ENCODE measurements at places on chromosomes 7 and 10.

GRCh38 chr10:73967022-73967429, 30.9 kb upstream of the VCL start:
- no peak for DNase-seq

GRCh38 chr10:96585736-96586418, 935 bp downstream of the TM9SF3 start:
- peak; percentile 33 for DNase-seq

DNA sequence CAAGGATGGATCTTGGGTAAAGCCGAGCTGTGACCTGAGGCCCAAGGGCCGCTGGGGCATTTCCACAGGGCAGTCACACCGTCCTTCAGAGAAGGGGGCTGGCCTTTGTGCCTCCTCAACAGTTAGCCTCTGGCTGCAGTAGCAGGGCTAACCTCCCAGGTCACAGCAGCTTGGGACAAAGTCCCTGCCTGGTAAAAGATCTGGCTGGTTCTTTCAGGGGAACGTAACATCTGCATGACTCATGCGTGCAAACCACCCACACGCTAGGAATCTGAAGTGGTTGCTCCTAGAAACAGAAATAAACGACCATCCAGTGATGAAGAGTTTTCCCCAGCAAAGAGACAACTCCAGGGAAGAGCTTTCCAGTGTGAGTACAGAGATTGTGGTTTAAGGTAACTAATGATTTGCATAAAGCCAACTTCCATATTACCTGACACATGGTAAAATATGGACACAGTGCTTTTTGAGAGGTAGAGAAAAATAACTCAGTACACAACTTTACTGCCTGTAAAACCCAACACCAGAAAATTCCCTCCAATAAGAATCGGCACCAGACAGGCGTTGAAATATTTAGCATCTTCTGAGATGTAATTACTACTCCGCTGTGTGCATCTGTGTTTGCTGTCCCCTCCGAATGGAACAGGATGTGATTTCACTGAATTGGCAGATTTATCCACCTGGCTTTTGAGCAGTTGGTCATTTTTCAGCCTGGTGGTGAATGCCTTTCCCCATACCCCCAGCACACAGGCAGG, 84.9 kb upstream of the ADRB1 start:
- DNase-seq, result no peak

DNA sequence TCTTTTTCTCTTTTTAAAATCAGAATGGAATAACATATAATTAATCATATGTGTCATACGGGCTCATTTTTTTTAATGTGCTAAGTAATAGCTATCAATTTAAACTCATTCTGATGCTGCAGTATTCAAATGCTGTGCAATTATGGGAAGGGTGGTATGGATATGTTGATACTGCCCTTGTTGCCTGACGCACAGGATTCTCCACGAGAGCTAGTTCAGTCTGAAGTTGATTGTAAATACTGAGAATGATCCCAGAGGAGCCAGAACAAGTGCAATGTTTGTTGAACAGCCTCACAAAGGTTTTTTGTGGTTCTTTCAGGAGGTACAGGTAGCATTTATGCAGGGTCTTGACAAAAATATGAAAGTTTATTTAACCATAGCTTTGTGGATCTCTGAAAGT, 13.4 kb downstream of the NPY start:
- DNase-seq, result no peak

- no peak for DNase-seq
These were observed 43.5 kb downstream of the MTPN start for GRCh38 chr7:135933509-135934188.

- no peak for DNase-seq
These were observed 1118.6 kb downstream of the SORCS3 start for GRCh38 chr10:105759669-105760068.

GRCh38 chr10:102675666-102676533, 31.6 kb downstream of the TRIM8 start:
- no peak for DNase-seq

GRCh38 chr7:73809467-73809951, 21.3 kb upstream of the CLDN4 start:
- no peak for DNase-seq

DNA sequence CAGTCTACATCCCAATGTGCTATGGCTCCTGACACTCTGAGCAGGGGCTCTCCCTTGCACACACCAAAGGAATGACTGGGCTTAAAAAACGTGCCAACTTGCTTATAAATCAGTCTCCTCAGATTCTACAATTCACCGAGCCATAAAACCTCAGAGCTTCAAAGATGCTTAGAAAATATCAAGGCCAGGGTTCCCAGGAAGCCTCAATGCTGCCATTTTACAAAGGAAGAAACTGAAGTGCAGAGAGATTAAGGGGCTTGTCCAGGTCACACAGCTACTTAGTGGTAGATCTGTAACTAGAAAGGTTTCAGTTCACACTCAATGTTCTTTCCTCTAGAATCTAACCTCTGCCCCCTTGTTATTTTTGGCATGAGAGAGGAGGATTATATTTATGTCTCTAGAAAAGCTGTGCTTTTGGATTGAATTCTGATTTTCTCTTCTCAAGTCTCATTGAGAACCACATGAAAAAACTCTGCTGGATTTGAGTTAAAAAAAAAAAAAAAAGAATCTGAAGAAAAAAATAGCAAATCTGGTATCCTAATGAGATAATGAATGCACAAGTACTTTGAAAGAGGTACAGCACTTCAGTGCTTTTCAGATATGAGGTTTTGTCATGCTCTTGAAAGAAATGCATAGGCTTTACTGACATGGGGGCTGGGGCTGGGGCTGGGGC, 22.3 kb upstream of the TSPAN33 start:
- no peak for DNase-seq

GRCh38 chr10:101892782-101893391, 49.3 kb upstream of the KCNIP2 start:
- DNase-seq, result no peak

GRCh38 chr10:14660831-14661230, 113.9 kb downstream of the FAM107B start:
- DNase-seq, result no peak

DNA sequence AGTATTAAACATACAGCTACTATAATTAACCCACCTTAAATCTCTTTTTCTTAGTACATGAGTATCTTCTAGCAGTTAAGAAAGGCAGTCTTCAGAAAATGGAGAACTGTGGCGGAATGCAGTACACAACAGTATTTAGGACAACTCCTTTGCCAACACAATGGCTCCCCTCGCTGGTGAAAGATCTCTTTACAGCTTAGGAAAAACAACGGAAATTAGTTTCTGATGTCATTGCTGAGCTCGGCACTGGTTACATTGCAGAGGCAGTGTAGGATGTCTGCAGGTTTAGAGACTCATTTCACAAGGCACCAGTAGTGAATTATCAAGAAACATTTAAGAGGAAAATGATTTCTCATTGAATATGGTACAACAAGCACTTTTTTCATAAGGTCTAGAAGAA, 43.4 kb downstream of the GLRX3 start:
- no peak for DNase-seq

DNA sequence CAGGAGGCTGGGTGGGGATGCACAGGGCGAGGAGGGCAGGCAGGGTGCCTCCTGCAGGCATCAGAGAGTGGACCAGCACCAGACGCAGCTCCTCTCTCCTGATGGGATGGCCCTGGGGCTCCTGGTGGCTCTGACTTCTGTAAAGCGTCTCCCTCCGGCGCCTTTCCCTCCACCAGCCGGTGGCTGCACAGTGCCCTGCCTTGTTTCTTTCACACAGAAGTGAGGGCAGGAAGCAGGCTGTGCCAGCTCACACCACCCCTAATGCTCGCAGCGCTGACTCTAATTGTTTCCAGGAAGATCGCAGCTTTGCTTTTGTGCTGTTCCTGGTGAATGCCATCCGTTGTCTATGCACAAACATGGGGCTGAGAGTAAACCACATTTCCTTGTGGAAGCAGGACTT, 152.3 kb upstream of the LANCL2 start:
- no peak for DNase-seq

DNA sequence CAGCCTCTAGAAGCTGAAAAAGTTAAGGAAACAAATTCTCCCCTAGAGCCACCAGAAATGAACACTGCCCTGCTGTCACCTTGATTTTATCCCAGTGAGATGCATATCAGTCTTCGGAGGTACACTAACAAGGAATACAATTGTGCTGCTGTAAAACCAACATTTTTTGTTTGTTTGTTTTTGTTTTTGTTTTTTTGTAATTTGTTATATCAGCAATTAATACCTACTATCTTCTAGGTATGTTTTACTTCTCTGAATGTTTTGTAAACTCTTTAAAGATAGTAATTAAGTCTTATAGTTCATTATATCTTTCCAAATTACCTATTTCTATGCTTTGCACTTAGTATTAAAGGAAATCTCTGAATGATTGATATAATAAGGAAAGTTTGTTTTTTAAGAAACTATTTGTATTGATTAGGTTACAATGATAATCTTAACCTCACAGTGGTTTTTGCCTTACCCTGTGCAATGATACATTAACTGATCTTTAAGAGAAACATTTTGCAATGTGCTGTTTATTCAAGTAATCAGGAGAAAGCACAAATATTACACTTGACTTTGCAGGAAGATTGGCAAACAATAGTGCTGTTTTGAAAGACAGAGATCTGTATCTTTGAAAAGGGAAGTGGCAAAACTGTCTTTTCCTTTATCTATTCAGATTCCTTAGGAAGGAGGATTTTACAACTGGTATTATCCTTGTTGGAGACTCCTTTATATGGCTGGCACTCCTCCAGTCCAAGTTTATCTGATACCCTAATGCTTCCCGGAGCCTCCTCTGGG, 11.3 kb upstream of the HGF start:
- DNase-seq, result no peak

GRCh38 chr7:33798686-33799325, 106.5 kb upstream of the BMPER start:
- no peak for DNase-seq

GRCh38 chr7:25391295-25391861, 163.1 kb upstream of the NPVF start:
- DNase-seq, result peak; percentile 46

GRCh38 chr7:132578826-132579225, 2.6 kb upstream of the PLXNA4 start:
- DNase-seq, result no peak

- DNase-seq, result no peak
These were observed 43.5 kb downstream of the ZMYND11 start for GRCh38 chr10:178723-179122.

GRCh38 chr7:7190142-7190541, 7.8 kb downstream of the C1GALT1 start:
- DNase-seq, result no peak

DNA sequence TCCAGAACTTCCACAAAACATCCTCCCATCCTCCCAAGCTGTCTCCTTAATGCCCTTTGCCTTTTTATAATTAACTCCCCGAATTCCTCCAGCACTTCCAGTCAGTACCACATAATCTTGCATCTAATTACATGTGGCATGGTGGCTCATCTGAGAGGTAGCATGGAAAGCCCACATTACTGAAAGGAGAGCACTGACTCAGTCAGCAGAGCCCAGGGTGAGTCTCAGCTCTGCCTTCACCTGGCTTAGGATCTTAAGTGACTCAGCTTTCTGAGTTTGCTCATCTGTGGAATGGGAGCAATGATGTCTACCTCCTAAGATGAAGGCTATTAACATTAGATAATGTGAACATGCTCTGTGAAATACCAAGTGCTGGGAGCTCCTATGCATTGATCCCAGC, 433.9 kb downstream of the SORCS3 start:
- DNase-seq, result no peak

- DNase-seq, result no peak
These were observed 92.0 kb upstream of the PRR15 start for GRCh38 chr7:29471444-29472138.

GRCh38 chr7:137316648-137317353, 26.7 kb downstream of the PTN start:
- no peak for DNase-seq

DNA sequence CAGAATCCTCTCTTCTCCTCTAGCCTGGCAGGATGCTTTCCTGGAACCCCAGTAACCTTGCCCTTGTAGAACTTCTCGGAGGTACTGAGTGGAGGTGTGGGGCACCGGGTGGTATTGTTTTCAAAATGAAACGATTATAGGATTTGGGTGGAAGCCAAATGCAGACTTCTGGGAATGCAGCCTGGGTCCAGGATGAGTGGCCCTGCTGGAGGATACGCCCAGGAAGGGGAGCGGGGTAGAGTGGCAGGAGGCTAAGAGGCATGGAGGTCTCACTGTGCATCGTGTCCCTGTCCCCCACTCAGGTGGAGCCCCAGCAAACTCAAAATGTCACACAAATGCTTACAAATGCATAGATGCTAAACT, 109.1 kb upstream of the PPIF start:
- no peak for DNase-seq

DNA sequence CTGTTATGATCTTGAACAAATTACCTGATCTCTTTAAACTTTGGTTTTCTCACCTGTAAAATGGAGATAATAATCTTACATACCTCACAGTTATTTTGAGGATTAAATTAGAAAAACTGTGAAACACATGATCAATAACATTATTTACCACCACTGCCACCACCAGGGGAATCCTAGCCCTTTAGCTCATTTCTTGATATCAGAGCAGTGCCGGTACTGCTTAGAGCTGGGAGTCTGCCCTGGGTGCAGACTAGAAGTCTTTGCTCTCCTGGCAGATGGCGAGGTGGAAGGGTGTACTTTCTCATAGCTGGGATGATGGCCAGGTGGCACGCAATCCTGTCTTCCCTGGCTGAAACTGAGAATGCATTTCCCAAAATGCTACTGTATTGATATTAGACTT, 12.7 kb upstream of the EFCAB10 start:
- no peak for DNase-seq

- no peak for DNase-seq
These were observed 33.4 kb upstream of the WASL start for GRCh38 chr7:123782071-123782798.

All from naive thymus-derived CD4-positive, alpha-beta T cell (primary cell).